Fibroblast of mammary gland (primary cell): ENCODE measurements at places on chromosomes 1 and 21.
A peak's percentile ranks its signal among the peaks of the same experiment; 100 is the strongest.

- peak; percentile 54 for DNase-seq
Measured at GRCh38 chr1:172359491-172359999, 60.9 kb upstream of the C1orf105 start.

DNA sequence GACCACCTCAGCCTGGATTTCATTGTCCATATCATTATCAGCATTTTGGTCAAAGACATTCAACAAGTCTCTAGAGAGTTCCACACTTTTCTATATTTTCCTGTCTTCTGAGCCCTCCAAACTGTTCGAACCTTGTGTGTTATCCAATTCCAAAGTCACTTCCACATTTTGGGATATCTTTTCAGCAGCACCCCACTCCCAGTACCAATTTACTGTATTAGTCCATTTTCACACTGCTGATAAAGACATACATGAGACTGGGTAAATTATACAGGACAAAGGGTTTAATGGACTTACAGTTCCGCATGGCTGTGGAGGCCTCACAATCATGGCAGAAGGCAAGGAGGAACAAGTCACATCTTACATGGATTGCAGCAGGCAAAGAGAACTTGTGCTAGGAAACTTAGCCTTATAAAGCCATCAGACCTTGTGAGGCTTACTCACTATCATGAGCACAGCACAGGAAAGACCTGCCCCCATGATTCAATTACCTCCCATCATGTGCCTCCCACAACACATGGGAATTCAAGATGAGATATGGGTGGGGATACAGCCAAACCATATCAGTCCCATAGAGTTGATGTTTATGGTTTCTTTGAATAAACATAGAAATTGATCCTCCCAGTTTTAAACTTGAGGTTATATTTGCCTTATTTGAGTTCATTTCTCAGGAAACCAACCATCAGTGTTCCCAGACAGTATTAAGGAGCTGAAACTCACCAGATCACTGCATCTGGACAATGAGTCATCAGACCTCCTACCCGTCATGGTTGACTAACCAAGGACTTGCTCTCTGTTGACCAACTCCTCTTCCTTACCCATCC is 322.7 kb upstream of the DUSP10 start:
- peak; percentile 98 for DNase-seq

GRCh38 chr1:189939967-189940366 is 537.7 kb downstream of the BRINP3 start:
- no peak for DNase-seq

DNA sequence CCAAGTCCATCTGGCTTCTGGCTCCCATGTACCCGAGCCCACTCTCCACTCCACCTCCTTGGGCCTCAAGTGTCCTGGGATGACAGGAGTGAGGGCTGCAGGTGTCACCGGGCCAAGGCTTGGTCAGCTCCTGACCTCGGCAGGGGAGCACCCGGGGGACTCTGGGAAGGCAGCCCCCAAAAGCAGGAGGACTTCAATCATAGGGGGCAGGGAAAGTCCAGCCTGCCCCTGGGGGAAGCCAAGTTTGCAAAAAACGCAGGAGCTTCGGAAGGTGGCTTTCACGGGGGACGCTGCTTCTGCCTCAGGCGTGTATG is 56.8 kb downstream of the KCNAB2 start:
- DNase-seq, result no peak

GRCh38 chr1:168734271-168734670 is 5.3 kb upstream of the DPT start:
- DNase-seq, result peak; percentile 11

- DNase-seq, result peak; percentile 87
Measured at GRCh38 chr1:55481634-55482033, 266.5 kb upstream of the USP24 start.

DNA sequence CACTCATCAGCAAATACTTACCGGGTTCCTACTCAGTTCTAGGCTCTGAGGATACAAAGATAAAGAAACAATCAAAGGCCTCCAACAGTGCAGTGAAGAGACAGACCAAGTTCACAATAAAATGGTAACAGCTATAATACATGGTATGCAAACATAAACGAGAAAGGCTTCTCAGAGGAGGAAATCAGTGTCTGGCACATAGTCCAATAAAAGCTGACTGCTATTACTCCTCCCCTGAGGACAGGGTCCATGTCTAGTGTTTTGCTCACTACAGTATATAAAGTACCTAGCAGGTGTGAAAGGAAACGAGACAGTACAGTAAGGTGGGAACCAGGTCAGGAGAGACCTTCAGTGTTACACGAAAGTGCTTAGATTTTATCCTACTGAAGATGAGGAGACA is 4.3 kb downstream of the RBM34 start:
- DNase-seq, result no peak

DNA sequence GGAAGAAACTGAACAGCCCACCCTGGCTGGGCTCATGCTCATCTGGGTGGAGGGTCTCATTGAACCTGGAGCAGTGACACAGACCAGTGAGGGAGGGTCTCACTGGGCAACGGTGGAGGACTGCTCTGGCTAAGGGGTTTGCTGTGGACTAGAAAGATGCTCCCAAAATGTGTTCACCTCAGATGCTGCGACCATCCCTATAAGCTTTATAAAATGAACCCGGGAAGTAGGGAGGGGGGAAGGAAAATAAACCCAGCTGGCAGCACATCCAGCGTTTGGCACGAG is 34.5 kb upstream of the LBR start:
- no peak for DNase-seq

DNA sequence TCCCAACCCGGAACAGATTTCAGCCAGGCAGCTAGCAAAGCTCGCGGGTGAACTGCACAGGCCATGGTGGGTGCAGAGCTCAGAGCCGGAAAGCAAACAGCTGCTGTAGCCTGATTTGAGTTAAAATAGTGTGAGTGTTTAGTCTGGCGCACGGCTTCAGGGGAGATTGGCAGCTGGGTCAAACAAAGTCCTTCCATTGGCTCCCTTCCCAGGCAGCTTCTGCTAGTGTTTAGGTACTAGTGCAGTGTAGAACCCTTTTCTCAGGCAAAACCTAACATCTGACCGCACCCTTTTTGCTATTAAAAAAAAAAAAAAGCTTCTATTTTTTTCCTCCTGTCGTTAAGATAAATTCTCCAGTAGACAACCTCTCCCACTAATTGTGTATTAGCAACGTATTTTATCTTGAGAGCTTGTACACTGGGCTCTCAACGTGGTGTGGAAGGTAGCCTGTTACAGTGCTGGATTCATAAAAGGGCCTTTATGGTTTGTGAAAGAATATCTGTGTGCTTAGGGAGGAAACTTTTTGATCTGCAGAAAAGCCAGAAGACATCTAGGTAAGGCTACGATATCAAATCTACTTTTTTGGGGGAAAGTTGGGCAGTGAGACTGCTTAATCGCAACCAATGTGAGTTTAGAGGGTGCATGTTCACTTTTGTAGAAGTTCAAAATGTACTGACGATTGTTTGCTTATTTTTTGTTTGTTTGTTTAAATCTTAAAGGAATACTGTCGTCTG is 689.6 kb downstream of the USP25 start:
- DNase-seq, result peak; percentile 93

- DNase-seq, result no peak
Measured at GRCh38 chr1:247212012-247212411, 40.2 kb upstream of the ZNF124 start.

DNA sequence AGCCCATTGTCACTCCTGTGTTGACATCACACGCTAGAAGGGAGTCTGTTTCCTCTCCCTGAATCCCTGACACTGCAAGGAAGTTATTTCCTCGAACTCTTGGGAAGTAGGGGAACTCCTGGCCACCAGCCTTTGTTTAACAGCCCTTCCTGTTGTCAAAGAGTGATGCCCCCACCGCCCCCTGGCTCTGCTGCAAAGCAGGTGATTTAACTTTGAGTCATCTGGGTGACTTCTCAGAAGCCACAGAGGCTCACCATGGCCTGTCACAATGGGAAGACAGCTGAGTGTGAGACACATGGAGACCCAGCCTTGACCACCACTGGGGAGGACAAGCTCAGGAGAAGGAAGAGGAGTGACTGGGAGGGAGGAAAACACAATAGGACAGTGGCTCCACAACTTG is 182.8 kb downstream of the PSMG1 start:
- DNase-seq, result no peak

- no peak for DNase-seq
Measured at GRCh38 chr21:44291936-44292811, 6.5 kb downstream of the AIRE start.

- DNase-seq, result peak; percentile 46
Measured at GRCh38 chr1:51423073-51423821, 92.9 kb upstream of the TTC39A start.
